ENCODE measurements at places on chromosomes 4 and X.

DNA sequence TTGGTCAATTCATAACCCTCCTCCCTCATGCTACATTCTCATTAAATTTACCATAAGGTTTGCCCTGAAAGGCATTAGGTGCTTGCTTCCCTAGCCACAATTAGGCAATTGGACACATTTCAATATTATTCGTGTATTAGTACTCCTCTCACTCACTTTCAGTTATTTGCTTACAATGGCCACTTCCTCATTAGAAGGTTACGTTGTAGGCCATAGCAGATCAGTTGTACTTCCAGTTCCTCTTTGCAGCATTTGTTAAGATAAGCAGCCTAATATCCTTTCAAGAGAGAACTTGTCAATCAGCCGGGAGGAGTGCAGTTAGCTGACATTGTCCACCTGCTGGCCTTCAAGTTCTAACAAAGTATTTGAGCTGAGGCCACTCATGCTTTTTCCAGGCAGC is 1017.2 kb downstream of the PCDH7 start:
- no peaks in the 10 kb centered on the region for H3K36me3 ChIP-seq
- H3K4me3 ChIP-seq = no peak overlapping the region
- DNase-seq = no peak
- no peak overlapping the region for H3K27ac ChIP-seq

DNA sequence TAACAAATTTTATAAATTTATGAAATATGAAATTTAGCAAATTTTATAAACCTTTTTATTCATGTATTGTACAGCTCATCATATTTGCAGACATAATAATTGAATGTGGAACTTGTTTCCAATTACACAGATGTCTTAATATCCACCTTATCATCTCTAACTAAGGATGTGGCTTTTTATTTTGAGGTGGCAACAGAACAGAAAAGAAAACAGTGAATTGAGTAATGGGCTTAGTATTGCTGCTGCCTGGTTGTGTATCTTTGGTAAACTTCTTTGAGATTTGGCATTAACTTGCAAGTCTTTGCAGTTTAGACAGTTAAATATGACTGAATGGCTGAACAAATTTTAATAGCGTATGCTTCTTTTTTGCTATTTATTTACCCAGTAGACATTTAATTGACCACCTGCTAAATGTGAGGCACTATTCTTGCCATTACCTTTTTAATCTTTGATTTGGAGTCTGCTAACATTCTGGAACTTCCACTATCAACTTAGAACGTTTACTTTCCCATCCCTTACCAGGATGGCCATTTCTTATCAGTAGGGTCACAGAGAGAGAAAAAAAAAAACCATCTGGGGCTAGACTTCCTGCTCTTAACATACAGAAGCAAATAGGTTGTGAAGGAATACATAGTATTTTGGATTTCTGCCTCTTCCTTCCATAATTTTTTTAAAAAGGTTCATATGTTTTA is 44.8 kb downstream of the CLCN3 start:
- no peaks in the 10 kb centered on the region for H3K4me1 ChIP-seq
- no peak for DNase-seq
- H3K36me3 ChIP-seq = no peaks in the 10 kb centered on the region
- H3K4me3 ChIP-seq = no peak overlapping the region
- H3K27ac ChIP-seq = peak overlapping the region; percentile 14

- DNase-seq = no peak
- no peak overlapping the region for H3K4me3 ChIP-seq
- no peaks in the 10 kb centered on the region for H3K4me1 ChIP-seq
- H3K36me3 ChIP-seq = no peaks in the 10 kb centered on the region
- no peaks in the 10 kb centered on the region for H3K27me3 ChIP-seq
These were observed 409.8 kb downstream of the KCTD8 start for GRCh38 chr4:44038811-44039210.

DNA sequence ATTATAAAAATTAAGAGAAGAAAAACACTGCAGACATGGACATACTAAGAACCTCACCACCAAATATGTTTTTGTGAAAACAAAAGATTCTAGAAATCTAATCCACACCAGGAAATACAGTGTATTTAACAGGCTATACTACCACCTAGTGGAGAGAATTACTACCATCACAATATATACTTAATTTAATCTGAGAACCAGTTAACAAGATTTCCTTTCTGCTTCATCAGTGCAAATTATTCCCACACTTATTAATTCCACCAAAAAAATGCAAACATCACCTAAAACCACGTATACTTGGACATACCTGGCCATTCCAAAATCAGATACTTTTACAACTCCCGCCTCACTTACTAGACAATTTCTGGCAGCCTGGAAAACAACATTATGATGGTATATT is 7.0 kb upstream of the TXK start:
- no peak overlapping the region for H3K27ac ChIP-seq
- no peaks in the 10 kb centered on the region for H3K36me3 ChIP-seq
- H3K4me1 ChIP-seq = peaks cover 47% of the 10 kb centered on the region
- H3K27me3 ChIP-seq = no peaks in the 10 kb centered on the region

DNA sequence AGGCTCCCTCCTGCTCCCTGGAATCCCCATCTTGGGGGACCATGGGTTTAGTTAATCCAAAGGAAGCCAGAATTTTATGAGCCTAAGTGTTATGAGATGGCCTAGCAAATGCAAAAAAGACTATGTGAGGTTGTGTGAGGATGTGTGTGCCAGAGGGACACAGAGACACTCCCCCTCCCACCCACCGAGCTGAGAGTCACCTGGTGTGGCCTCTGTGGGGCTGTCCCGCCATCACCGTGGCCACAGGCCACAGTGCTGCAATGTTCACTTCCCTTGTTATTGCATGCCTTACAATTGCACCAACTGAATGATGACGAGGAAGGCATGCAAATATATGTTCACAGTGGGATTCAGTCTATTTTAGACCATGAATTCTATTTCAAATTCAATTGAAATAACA is 601 bp upstream of the FGFBP2 start:
- peak; percentile 70 for DNase-seq
- H3K27ac ChIP-seq = peak overlapping the region; percentile 25
- H3K36me3 ChIP-seq = no peaks in the 10 kb centered on the region

GRCh38 chrX:124592744-124593143 is 246.4 kb downstream of the SH2D1A start:
- no peaks in the 10 kb centered on the region for H3K27me3 ChIP-seq
- no peak for DNase-seq
- no peak overlapping the region for H3K27ac ChIP-seq
- H3K4me1 ChIP-seq = no peaks in the 10 kb centered on the region
- no peak overlapping the region for H3K4me3 ChIP-seq
- H3K36me3 ChIP-seq = no peaks in the 10 kb centered on the region

DNA sequence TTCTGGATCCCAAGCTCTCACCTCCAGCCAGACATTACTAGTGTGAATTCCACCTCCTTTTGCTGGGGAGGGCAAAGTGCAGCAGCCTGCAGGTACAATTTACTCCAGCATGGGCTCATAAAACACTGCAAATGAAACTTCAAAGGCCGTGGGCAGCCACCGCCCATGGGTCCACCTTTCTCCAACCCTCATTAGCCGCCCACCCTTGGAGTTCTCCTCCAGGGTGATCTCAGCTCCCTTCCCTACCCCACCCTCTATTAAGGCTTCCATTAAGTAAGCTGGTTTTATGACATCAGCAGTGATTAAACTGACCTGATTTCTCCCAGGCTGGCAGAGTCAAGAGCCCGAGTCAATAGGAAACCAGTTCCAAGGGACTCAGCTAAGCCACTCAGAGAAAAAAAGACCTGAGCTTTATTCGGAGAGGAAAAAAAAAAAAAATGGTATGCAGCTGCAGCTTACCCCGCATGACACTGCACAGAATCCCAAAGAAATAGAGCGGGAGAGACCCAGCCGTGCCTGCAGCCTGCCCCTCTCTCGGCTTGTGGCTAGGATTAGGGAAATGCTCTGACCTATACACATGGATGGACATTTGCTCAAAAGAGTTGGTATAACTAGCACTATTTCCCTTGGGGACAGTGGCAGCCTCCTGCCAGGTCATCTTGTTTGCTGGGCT is 319.6 kb downstream of the PTTG2 start:
- H3K27me3 ChIP-seq = no peaks in the 10 kb centered on the region
- H3K4me1 ChIP-seq = no peaks in the 10 kb centered on the region
- no peaks in the 10 kb centered on the region for H3K36me3 ChIP-seq
